ENCODE measurements at places on chromosomes 6 and 20. TPM values are rescaled to one million over a fixed set of nuclear protein-coding genes. Genes with fewer than 3 reads are reported as not detected.

GRCh38 chr20:37636977-37637376, 56.9 kb upstream of the CTNNBL1 start:
- H3K4me3 ChIP-seq: no peak overlapping the region
- H3K36me3 ChIP-seq: no peaks in the 10 kb centered on the region
- peaks cover 3% of the 10 kb centered on the region for H3K27me3 ChIP-seq
- H3K27ac ChIP-seq: no peak overlapping the region
- no peaks in the 10 kb centered on the region for H3K4me1 ChIP-seq

DNA sequence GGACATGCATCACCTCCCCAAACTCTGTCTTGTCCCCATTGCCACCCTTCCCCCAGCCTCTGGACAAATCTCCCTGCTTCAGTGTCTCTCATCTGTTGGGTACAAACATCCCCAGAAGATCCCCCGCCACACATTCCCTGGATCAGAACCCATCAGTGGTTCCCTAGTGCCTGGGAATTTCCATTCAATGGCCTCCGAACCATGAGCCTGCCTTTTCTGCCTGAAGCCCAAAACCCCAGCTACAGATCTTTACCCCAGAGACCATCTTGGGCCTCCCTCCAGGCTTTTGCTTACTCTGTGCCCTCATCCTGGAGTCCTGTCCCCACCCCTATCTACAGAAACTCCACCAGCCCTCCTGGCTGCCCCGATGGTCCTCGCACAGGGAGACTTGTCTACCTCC, 78.1 kb downstream of the CDH26 start:
- H3K27ac ChIP-seq: no peak overlapping the region
- H3K36me3 ChIP-seq: no peaks in the 10 kb centered on the region
- no peak overlapping the region for H3K4me3 ChIP-seq
- no peak for DNase-seq
- no peaks in the 10 kb centered on the region for H3K4me1 ChIP-seq

- no peak overlapping the region for H3K27ac ChIP-seq
- H3K27me3 ChIP-seq: no peaks in the 10 kb centered on the region
- peak overlapping the region; percentile 65 for H3K4me3 ChIP-seq
Measured at GRCh38 chr6:42449917-42450476, 1.7 kb downstream of the TRERF1 start.

GRCh38 chr6:41545247-41545702, 906 bp upstream of the FOXP4 start:
- DNase-seq: no peak
- no peaks in the 10 kb centered on the region for H3K27me3 ChIP-seq
- H3K27ac ChIP-seq: peak overlapping the region; percentile 64
- H3K36me3 ChIP-seq: no peaks in the 10 kb centered on the region
- peaks cover 1% of the 10 kb centered on the region for H3K4me1 ChIP-seq
- peak overlapping the region; percentile 81 for H3K4me3 ChIP-seq

Gene C6orf141
- total RNA-seq: 2.4 TPM

Gene DCDC2
- total RNA-seq: 20.6 TPM

Gene ZNF831
- total RNA-seq: 0.20 TPM
